ENCODE measurements at places on chromosomes 12 and 14. TPM values are rescaled to one million over a fixed set of nuclear protein-coding genes. Genes with fewer than 3 reads are reported as not detected.

PIANP gene
- total RNA-seq = 0.11 TPM

TAS2R9 gene
- not detected for total RNA-seq

LRRK2 gene
- 12.2 TPM for total RNA-seq

KRT86 gene
- 0.69 TPM for total RNA-seq

- no peak for DNase-seq
- no peak overlapping the region for H3K27ac ChIP-seq
- H3K4me1 ChIP-seq = no peaks in the 10 kb centered on the region
- H3K4me3 ChIP-seq = no peak overlapping the region
- no peaks in the 10 kb centered on the region for H3K36me3 ChIP-seq
These were observed 7.3 kb downstream of the FKBP11 start for GRCh38 chr12:48917857-48918537.
